ENCODE measurements at places on chromosomes 7 and 10.
A peak's percentile ranks its signal among the peaks of the same experiment; 100 is the strongest.

DNA sequence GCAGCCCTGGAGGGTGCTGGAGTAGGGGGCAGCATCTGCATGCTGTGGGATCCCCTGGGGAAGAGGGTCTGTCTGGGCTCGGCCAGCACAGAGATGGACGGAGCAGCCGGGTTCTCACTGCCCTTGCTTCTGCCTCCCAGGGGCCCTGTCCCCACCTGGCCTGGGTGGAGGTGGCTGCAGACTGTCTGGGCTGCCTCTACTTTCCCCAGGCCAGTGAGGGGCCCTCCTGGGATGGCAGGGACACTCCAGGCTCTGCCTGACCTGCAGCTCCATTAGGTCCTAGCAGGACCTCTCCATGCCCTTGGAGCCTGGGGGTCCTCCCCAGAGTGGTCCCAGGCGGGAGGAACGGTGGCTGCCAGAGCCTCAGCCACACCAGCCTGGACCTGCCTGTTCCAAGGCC is 63.7 kb downstream of the PWWP2B start:
- DNase-seq, result no peak

GRCh38 chr10:4663162-4663992 is 162.6 kb upstream of the AKR1E2 start:
- no peak for DNase-seq

DNA sequence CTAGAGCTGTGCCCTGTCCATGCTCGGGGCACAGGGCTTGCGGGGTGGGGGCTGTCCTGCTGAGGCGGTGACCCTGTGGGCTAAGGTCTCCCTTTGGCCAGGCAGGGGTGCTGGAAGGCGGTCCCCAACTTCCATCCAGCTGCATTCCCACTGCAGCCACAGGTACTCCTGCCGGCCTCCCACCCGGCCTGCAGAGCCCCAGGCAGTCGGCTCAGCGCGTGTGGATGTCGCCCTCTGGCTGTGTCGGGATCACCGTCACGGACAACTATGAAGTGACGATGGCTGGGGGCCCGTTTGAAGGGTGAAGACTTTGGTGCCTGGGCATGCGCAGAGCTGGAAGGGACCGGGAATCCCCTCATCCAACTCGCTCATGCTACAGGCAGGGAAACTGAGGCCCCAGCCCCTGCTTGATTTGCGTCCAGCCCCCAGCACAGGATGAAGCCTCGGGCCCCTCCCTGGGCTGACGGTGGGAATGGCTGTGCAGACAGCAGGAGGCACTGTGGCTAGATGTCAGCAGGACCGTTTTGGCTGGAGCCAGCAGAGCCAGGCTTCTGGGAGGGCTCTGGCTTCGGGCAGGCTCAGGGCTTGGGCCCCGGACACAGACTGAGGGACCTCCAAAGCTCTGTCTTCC is 2.3 kb upstream of the TMEM184A start:
- no peak for DNase-seq

GRCh38 chr7:131276748-131277147 is 50.9 kb upstream of the MKLN1 start:
- DNase-seq, result no peak

DNA sequence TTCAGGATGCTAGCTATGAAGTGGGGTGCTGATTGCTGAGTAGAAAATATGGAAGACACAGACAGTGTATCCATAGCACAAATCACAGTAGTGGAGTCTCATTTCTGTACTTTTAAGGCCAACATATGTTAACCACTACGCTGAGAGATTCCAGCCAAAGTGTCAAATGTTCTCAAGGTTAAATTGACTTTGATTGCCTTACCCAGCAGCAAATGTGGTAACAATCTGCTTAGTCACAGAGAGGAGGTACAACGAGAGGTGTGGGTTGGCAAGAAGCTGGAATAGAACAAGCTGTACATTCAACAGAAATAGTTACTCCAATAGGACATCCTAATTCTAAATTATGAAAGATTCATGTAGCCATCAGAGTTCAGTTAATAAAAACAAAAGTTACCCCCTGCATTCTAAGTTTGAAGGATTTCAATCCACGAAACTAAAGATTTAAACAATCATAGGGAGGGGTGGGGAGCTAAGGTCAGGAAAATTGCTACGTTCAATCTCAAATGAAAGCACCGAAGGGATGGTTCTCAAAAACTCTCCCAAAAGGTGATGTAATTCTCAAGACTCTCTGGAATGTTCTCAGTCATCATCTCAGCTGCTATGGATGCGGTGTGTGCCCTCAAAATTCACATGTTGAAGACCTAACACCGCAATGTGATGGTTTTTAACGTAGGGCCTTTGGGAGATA is 137.0 kb downstream of the ETV1 start:
- no peak for DNase-seq

DNA sequence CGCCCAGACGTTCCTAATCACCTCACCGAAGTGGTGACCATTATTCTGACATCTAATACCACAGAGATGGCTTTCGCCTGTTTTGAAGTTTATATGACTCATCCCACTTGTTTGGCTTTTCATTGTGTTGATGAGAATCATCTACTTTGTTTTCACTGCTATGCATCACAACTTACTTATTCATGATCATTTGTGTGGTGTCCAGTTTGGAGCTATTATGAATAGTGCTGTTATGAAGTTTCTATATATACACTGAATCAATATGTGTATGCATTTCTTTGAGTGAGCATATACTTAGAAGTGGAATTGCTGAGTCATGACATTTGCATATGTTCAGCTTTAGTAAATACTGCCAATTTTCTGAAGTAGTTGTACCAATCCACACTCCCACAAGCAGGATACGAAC is 38.6 kb upstream of the TNKS2 start:
- no peak for DNase-seq

GRCh38 chr10:46557319-46558121 is 1.1 kb upstream of the GPRIN2 start:
- DNase-seq, result no peak

- no peak for DNase-seq
These were observed 7.3 kb upstream of the ZNF518A start for GRCh38 chr10:96122824-96123223.

- no peak for DNase-seq
These were observed 114.0 kb downstream of the TCF7L2 start for GRCh38 chr10:113064039-113064438.

GRCh38 chr7:103632972-103633371 is 187.0 kb upstream of the SLC26A5 start:
- DNase-seq, result no peak

DNA sequence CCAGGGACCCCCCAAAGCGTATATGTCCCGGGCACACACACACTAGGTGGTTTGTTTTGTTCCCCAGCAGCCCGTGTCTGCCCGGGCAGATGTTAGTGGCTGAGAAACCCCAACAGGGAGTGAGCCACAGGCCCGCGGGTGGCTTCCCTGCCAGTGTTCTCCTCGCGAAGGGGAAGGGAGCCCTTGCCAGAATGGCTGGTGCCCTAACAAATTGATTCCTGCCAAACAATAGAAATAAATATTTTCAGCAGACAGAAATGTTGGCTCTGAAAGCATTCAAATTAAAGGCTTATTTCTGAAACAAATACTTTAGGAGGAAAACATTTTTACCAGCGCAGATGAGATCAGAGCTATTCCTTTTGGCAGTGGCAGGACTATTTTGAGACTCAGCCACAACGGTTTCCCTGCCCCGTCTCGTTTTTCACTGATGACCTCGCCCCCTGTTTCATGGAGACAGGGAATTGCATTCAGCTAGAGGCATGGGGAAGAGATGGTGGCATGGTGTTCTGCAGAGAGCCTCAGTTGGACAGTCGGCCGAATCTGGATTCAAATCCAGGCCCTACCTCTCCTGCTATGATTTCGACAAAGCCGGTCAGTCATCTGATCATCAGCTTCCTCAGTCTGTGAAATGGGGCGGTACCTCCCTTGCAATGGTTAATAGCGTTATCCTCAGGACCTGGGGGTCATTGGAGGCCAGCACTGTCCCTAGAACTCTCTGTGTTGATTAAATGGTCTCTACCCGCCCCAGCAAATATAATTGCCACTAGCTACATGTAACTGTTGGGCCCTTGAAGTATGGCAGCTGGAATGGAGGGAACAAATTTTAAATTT is 84.5 kb downstream of the CUX1 start:
- no peak for DNase-seq

- no peak for DNase-seq
These were observed 451.2 kb downstream of the PLXNA4 start for GRCh38 chr7:132125096-132125495.

- no peak for DNase-seq
These were observed 250.0 kb downstream of the BMPER start for GRCh38 chr7:34155220-34155908.

DNA sequence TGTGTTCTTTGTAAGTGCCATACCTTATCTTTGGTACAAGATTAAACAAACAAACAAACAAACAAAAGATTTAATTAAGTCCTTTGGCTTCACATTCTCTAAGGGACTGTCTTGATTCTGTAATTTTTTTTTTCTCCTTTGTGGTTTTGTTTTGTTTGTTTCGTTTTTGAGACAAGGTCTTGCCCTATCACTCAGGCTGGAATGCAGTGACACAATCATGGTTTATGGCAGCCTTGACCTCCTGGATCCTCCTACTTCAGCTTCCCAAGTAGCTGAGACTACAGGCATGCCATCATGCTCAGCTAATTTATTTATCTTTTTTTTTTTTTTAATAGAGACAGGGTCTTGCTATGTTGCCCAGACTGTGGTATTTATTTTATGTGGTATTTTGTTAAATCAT is 165.8 kb downstream of the LRRC4 start:
- DNase-seq, result no peak

GRCh38 chr10:123855008-123855684 is 36.5 kb downstream of the CPXM2 start:
- no peak for DNase-seq

DNA sequence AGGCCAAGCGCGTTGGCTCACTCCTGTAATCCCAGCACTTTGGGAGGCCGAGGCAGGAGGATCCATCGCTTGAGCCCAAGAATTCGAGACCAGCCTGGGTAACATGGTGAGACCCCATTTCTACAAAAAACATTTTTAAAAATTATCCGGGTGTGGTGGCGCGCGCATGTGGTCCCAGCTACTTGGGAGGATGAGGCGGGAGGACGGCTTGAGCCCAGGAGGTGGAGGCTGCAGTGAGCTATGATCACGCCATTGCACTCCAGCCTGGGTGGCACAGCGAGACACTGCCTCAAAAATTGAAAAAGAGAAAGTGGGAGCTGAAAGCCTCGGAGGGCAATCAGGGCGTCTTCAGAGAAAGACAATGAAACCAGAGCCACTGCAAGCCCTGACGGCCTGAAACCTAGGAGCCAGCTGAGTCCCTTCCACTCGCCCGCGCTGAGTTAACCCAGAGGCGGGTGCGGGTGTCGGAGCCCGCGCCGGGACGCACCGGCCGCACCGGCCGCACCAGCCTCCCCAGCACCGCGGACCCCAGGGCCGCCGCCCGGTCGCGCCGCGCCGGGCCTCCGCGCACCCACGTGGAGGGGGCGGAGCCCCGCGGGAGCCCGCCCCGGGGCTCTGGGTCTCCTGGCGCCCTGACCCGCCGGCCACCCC is 22.4 kb downstream of the ZFAND2A start:
- DNase-seq, result no peak

DNA sequence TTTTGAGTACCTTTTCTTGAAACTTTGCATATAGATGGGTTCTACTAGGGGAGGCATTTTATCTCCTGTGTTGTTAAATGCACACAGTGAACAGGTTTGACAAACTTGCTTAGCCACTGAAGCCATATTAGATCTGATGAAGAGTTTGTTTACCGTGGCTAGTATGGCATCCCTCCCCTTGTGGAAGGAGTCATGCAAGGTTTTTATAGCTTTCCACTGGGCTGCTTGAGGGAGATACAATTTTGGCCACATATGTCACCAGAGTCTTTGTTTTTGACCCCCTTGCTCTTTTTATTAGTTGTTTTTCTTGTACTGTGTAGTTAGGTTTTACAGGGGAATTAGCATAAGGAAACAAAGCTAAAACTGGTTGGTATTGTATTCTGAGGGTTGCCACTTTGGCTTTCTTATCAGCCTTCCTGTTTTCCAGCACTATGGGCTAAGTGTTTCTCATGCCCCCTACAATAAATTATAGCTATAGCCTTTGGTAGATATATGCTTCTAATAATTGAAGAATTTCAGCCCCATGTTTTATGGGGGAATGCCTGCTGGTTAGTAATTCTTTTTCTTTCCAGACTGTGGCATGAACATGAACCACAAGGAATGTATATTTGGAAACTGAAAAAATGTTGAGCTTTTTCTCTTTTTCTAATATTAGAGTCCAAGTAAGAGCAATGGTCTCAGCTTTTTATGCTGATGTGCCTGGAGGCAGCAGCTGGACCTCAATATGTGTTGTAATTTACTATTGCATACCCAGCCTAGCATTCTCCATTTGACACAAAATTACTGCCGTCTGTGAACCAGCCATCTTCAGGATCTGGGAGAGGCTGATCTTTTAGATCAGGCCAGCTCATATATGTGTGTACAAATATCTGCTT is 18.4 kb upstream of the STEAP2 start:
- DNase-seq, result no peak

GRCh38 chr10:104100795-104101194 is 15.1 kb upstream of the COL17A1 start:
- no peak for DNase-seq

DNA sequence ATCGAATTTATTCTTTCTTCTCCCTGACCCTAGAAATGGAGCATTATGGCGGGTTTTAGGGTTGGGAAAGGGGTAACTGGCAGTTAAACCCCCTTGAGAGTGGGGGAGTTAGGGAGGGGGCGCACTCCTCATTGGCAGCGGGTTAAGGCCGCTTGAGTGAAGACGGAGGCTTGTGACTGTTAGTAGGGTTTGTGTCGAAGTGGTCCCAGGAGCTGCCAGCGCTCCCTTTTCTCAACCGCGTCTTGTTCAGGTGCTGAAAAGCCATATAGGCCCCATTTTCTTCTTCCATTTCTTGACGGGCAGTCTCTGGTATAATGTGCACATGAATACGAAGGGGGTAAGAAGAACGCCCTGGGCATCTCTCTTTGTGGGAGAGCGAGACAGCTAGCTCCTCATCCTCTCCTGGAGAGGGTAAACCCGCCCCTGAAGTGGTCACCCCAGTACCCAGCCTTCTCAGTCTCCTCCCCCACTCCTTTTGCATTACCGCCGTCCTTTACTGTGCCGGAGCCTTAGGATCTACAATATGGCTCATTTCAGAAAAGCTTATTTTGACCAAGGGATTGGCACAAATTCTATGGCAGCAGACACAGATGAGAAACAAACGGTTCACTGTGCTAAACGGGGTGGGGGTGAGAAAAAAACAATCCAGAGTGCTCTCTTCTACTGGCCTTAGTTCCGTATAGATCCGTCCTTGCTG is 836 bp downstream of the KMT2E start:
- DNase-seq, result peak; percentile 48

GRCh38 chr7:1940402-1940786 is 270.3 kb downstream of the ELFN1 start:
- peak; percentile 81 for DNase-seq

All from stimulated activated CD4-positive, alpha-beta T cell treated with anti-CD3 and anti-CD28 coated beads, Interleukin-12 subunit alpha, Interleukin-12 subunit beta, amount 100 ng/mL, for 48 hours (primary cell).